ENCODE measurements at places on chromosomes 7 and 10.

DNA sequence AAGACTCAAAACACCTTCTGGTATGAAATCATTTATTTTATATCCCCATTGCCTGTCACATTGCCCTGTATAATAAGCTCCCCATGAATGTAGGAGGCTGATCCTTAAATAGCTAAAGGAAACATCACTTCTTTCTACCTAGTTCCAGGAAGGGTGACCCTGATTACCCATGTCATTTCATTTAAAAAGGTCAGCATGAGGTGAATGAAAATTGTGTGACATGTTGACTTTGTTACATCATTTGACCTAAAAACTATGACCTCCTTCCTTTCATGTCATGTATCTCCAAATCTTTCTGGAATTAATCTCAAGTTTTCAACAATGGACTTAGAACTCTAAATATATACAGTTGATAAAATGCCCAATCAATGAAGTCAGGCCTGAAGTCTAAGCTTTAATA is 161.5 kb downstream of the AHR start:
- H3K36me3 ChIP-seq, result no peaks in the 10 kb centered on the region
- no peaks in the 10 kb centered on the region for H3K27me3 ChIP-seq
- H3K4me3 ChIP-seq, result no peak overlapping the region
- no peak overlapping the region for H3K27ac ChIP-seq

DNA sequence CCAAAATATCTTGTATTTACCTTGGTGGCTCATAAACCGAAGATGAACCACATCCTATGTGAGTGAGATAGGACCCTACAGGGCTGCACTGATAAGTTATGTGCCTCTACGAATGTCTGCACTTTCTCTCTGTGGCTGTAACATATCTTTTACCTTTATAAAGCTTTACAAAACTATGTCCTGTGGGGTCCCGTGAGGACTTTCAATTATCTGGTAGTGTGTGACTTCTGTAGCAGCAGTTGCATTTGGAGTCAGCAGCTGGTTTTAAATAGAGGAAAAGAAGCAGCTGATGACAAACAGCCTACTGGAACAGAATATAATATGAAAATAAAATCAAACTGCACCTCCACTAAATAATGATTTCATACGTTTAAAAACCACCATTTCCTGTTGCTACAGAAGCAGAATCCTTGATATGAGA is 222.4 kb upstream of the GNAI1 start:
- no peak overlapping the region for H3K4me3 ChIP-seq
- no peak for DNase-seq
- H3K27ac ChIP-seq, result no peak overlapping the region
- H3K4me1 ChIP-seq, result no peaks in the 10 kb centered on the region

- H3K27me3 ChIP-seq, result no peaks in the 10 kb centered on the region
- DNase-seq, result no peak
- H3K27ac ChIP-seq, result no peak overlapping the region
- H3K4me3 ChIP-seq, result no peak overlapping the region
- no peaks in the 10 kb centered on the region for H3K36me3 ChIP-seq
These were observed 19.1 kb downstream of the BET1 start for GRCh38 chr7:93985101-93985500.

- DNase-seq, result no peak
- H3K27me3 ChIP-seq, result no peaks in the 10 kb centered on the region
- H3K27ac ChIP-seq, result no peak overlapping the region
- H3K4me3 ChIP-seq, result no peak overlapping the region
- no peaks in the 10 kb centered on the region for H3K4me1 ChIP-seq
These were observed 64.2 kb downstream of the PARP12 start for GRCh38 chr7:139998572-139998971.

- H3K36me3 ChIP-seq, result no peaks in the 10 kb centered on the region
- DNase-seq, result no peak
- no peak overlapping the region for H3K27ac ChIP-seq
- H3K4me1 ChIP-seq, result no peaks in the 10 kb centered on the region
These were observed 49.5 kb downstream of the VWA2 start for GRCh38 chr10:114288424-114289095.

- no peak for DNase-seq
- no peaks in the 10 kb centered on the region for H3K36me3 ChIP-seq
- no peaks in the 10 kb centered on the region for H3K27me3 ChIP-seq
- H3K4me1 ChIP-seq, result no peaks in the 10 kb centered on the region
- no peak overlapping the region for H3K4me3 ChIP-seq
These were observed 87.4 kb downstream of the IMMP2L start for GRCh38 chr7:111474723-111475418.

GRCh38 chr10:104127411-104127810 is 5.4 kb downstream of the SFR1 start:
- no peaks in the 10 kb centered on the region for H3K27me3 ChIP-seq
- H3K4me1 ChIP-seq, result no peaks in the 10 kb centered on the region
- H3K4me3 ChIP-seq, result no peak overlapping the region
- no peak for DNase-seq
- no peak overlapping the region for H3K27ac ChIP-seq

DNA sequence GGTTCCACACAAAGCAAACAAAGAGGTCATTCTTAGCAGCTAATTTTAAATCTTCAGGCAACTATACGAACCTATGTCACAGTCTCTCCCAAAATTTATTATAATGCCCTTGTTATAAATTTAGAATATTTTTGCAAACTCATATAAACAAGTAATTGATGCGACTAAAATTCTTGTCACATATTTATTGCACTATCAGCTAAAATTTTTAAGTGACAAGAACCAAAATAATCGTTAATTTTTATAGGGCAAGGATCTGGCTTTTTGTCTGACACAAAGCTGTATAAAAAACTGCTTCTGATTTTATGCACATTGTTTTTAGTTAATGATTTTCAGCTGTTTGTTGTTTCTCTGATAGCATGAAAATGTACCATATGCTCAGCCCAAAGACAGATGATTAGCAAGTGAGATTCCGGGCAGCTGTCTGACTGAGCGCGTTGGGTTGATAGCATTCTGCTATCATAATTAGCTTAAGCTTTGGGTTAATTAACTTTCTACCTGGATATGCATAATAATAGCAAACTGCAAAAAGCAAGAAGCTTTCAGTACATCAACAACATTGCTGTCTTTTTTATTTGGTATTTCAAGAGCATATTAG is 136.0 kb downstream of the MGMT start:
- no peaks in the 10 kb centered on the region for H3K4me1 ChIP-seq
- DNase-seq, result no peak
- H3K36me3 ChIP-seq, result no peaks in the 10 kb centered on the region
- H3K27ac ChIP-seq, result no peak overlapping the region
- no peaks in the 10 kb centered on the region for H3K27me3 ChIP-seq

- no peaks in the 10 kb centered on the region for H3K27me3 ChIP-seq
- H3K27ac ChIP-seq, result no peak within 1 kb of the TSS
- H3K4me3 ChIP-seq, result no peak within 1 kb of the TSS
- no peaks in the 10 kb centered on the region for H3K4me1 ChIP-seq
- no peak for DNase-seq
These were observed at the start of gene TMEM140 for GRCh38 chr7:135147899-135148721. TSS of gene TMEM140 (plus strand) at chr7:135148072. CDS start at chr7:135164442, 16,370 bp downstream.

DNA sequence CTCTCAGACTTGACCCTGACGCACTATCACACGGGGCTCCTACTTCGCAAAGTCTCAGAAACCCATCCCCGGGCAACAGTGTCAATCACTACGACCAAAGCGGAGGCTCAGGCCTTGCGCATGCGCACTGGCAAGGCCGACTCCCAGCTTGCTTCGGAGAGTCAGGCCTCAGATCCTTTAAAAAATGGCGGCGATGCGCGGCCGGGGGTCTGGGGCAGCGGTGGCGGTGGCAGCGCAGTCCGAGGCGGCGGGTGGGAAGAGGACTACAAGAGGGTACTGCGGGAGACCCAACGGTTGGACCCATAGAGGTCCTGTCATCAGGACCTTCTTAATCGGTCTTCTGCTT is 196.9 kb downstream of the ZNF716 start:
- H3K36me3 ChIP-seq, result no peaks in the 10 kb centered on the region
- DNase-seq, result no peak
- H3K4me3 ChIP-seq, result no peak overlapping the region
- H3K27me3 ChIP-seq, result no peaks in the 10 kb centered on the region
- H3K4me1 ChIP-seq, result no peaks in the 10 kb centered on the region

- no peak overlapping the region for H3K27ac ChIP-seq
- DNase-seq, result peak; percentile 27
- H3K36me3 ChIP-seq, result no peaks in the 10 kb centered on the region
These were observed 98.4 kb upstream of the HABP2 start for GRCh38 chr10:113454341-113455061.

- DNase-seq, result peak; percentile 55
- H3K36me3 ChIP-seq, result no peaks in the 10 kb centered on the region
- no peak overlapping the region for H3K27ac ChIP-seq
- no peak overlapping the region for H3K4me3 ChIP-seq
- H3K27me3 ChIP-seq, result no peaks in the 10 kb centered on the region
These were observed 22.8 kb downstream of the C10orf105 start for GRCh38 chr10:71696628-71697326.

DNA sequence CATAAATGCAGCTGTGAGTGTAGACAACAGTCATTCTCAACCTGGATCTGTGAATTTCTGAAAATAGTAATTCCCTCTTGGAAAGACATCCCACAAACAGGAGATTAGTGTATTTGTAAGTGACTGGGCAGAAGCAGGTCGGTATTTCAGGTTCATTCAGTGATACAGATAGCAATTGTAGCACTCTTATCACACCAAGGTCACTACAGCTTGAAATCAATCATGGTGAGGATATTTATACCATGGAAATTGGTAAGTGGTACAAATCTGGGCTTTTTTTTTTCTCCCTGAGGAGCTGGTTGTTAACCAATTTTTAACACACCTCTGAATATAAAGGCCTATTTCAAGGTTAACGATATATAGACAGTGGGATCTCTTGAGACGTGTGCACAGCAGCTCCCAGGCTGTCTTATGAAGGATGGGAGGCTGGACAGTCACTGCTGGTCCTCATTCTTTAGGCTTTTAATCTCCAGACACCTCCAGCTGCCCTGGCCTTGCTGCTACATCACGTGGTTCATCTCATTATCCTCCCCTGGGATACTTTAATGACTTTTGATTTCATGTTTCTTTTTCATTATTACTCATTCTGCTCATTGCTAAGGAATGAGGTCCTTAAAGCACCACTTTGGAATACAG is 87.1 kb downstream of the ITGA8 start:
- H3K27me3 ChIP-seq, result no peaks in the 10 kb centered on the region
- H3K4me1 ChIP-seq, result no peaks in the 10 kb centered on the region
- no peaks in the 10 kb centered on the region for H3K36me3 ChIP-seq
- H3K27ac ChIP-seq, result no peak overlapping the region

- DNase-seq, result no peak
- no peaks in the 10 kb centered on the region for H3K27me3 ChIP-seq
- H3K27ac ChIP-seq, result no peak overlapping the region
- no peaks in the 10 kb centered on the region for H3K36me3 ChIP-seq
- H3K4me3 ChIP-seq, result no peak overlapping the region
These were observed 175.7 kb downstream of the LRRN3 start for GRCh38 chr7:111266613-111267012.

GRCh38 chr10:108608860-108609259 is 1314.5 kb downstream of the XPNPEP1 start:
- no peak overlapping the region for H3K27ac ChIP-seq
- H3K4me1 ChIP-seq, result no peaks in the 10 kb centered on the region
- H3K36me3 ChIP-seq, result no peaks in the 10 kb centered on the region
- no peak overlapping the region for H3K4me3 ChIP-seq
- no peak for DNase-seq
- no peaks in the 10 kb centered on the region for H3K27me3 ChIP-seq

DNA sequence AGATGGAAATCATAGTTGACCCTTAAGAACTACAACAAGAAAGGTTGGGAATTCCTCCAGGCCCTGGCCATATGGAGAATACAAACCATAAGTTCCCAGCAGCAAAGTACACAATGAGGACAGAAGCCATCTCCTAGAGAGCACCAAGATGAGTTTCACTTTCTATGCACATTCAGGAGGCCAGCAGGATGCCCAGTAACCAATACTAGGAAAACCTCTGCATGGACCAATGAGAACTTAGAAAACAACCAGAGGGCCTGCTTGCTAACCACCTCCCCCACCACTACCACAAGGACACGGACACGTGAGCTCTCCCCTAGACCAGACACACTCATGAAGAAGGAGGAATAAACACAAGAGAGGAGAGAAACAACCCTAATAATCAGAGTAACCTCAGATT is 56.3 kb downstream of the IFIT5 start:
- no peak overlapping the region for H3K27ac ChIP-seq
- no peak overlapping the region for H3K4me3 ChIP-seq
- H3K36me3 ChIP-seq, result no peaks in the 10 kb centered on the region
- no peaks in the 10 kb centered on the region for H3K27me3 ChIP-seq
- no peak for DNase-seq
- H3K4me1 ChIP-seq, result no peaks in the 10 kb centered on the region

DNA sequence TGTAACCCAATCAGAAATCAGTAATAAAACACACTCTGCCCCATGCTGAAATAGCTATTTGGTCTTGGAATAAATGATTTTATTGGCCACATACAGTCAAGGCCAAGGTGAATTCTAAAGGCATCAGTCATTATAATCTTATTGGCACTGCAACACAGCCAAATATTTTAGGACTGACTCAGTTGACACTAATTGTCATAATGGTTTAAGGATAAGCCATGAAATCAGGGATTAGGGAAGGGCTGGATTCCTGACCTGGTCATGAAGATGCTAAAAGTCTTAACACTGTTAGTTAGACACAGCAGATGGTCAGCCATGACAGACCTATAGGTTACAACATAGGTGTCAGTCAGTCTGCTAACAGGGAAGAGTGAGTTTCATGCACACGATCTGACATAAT is 330.3 kb upstream of the NPSR1 start:
- no peak overlapping the region for H3K27ac ChIP-seq
- H3K36me3 ChIP-seq, result no peaks in the 10 kb centered on the region
- no peak overlapping the region for H3K4me3 ChIP-seq
- no peaks in the 10 kb centered on the region for H3K27me3 ChIP-seq

DNA sequence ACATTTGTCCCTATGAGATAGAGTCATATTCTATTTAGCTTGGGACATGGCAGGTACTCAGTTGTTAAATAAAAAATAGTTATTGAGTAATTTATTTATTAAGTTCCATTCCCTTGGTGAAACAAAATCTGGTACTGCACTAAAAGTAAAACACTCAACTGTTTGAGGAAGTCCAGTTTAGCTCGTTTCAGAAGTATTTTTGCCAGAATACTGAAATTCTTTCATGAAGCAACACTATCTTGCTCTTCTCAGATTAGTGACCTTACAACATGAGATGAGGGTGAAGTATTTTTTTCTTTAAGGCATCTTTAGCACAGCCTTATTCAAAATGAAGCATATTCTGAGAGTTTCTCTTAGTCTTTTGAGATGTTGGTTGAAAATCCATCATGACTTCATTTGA is 106.0 kb downstream of the ZNF365 start:
- no peak overlapping the region for H3K4me3 ChIP-seq
- H3K27me3 ChIP-seq, result no peaks in the 10 kb centered on the region
- H3K4me1 ChIP-seq, result no peaks in the 10 kb centered on the region
- H3K27ac ChIP-seq, result no peak overlapping the region
- H3K36me3 ChIP-seq, result no peaks in the 10 kb centered on the region

GRCh38 chr10:92891885-92892690 is 43.8 kb downstream of the EXOC6 start:
- H3K36me3 ChIP-seq, result no peaks in the 10 kb centered on the region
- H3K4me3 ChIP-seq, result no peak overlapping the region
- H3K27ac ChIP-seq, result no peak overlapping the region
- H3K27me3 ChIP-seq, result no peaks in the 10 kb centered on the region
- peaks cover 2% of the 10 kb centered on the region for H3K4me1 ChIP-seq

Data from iPS DF 6.9 (cell line).